ENCODE measurements at places on chromosomes 12 and 14.

DNA sequence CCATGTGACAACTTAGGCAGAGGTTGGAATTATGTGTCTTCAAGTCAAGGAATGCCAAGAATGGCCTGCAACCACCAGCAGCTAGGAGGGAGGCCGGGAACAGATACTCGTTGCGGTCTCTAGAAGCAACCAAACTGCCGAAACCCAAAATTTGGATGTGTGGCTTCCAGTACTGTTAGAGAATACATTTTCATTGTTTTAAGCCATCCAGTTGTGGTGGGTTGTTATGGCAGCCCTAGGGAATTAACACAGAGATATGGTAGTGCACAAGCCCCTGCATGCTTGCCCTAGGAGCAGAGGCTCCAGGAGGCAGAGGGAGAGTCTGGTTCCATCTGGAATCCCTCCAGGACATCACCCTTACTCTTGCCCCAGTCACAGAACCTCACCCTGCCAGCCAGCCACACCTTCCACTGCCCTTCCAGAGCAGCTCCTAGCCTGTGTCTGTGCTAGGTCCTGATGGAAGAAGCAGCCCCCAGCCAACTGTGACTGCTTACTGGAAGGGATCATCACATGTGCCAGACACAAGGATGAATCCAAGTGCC is 19.5 kb downstream of the PITPNM2 start:
- DNase-seq: peak; percentile 45

GRCh38 chr14:92258934-92259333 is 64.0 kb upstream of the SLC24A4 start:
- no peak for DNase-seq

GRCh38 chr12:67645601-67646000 is 2.9 kb upstream of the DYRK2 start:
- no peak for DNase-seq

DNA sequence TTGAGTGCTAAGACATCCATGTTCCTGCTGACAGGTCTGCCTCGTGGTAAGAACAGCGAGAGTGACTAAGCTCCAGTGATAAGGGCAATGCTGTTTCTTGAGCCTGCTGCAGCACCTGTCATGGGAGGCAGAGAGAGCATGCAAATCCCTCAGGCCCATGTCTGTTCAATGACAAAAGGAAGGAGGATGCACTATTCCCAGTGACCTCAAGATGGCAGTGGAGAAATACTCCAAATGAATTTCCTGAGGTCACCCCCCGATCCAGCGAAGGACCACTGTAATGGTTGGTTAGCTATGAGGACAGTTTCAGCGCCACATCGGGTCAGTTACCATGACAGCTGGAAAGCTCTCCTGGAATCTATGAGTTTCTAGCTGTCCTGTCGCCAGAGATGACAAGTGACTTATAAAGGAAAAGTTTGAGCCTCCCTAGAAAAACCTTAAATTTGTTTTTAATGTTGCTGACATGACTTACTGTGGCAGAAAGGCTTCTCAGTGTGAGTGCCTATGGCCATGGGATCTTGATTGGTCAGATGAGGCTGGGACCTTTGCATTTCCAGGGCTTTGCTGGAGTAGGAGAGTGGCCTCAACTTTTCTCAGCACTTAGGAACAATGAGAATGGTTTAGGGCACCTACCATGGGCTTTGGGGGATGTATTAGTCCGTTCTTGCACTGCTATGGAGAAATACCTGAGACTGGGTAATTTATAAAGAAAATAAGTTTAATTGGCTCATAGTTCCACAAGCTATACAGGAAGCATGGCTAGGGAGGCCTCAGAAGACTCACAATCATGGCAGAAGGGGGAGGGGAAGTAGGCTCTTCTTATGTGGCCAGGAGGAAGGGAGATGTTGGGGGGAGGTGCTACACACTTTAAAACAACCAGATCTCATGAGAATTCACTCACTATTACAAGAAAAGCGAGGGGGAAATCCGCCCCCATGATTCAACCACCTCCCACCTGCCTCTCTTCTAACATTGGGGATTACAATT is 88.0 kb upstream of the TMEM260 start:
- DNase-seq: peak; percentile 65

DNA sequence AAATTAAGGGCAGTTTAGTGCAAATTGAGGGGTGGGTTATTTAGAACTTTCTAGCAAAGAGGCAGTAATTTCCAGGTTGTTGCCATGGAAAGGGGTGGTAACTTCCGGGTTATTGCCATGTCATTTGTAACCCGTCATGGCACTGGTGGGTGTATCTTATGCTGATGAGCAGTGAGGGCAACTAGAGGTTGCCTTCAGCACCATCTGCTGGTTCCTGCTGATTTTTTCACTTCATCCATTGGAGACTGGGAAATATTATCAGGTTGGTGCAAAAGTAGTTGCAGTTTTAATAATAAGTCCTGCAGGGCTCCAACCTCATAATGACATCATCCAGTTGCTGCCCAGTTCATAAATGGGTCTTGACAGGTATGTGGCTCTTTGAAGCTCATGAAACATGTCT is 24.4 kb upstream of the SERPINA4 start:
- DNase-seq: peak; percentile 42

DNA sequence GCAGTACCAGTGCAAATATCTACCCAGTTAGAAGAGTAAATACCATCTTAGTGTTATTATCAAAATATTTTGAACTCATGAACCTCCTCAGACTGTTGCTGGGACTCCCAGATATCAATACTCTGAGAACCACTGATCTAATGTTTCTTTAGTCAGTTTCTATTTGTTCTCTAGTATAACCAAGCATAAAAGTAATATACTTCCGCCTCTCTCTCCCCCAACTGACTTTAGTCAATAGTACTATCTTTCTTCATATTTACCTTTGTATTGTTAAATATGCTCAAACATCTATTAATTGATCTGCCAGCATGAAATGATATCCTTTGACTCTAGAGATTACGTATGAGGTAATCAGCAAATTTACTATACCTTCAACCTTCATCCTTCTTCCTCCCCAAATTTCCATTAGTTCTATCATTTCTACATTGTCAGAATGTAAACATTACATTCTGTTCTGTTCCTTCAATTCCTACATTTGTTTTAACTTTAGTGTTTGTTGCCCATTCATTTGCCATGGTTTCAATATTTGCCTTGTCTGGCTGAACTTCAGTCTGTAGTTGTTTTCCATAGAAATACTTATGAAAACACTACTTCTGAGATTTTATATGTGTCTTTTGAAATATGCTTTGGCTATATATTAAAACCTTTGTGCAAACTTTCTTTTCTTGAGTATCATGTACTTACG is 192.5 kb upstream of the PDE3A start:
- DNase-seq: no peak

- DNase-seq: no peak
These were observed 728.5 kb downstream of the DIO2 start for GRCh38 chr14:79482825-79483224.

GRCh38 chr14:100677554-100678468 is 48.9 kb upstream of the DLK1 start:
- DNase-seq: peak; percentile 86

DNA sequence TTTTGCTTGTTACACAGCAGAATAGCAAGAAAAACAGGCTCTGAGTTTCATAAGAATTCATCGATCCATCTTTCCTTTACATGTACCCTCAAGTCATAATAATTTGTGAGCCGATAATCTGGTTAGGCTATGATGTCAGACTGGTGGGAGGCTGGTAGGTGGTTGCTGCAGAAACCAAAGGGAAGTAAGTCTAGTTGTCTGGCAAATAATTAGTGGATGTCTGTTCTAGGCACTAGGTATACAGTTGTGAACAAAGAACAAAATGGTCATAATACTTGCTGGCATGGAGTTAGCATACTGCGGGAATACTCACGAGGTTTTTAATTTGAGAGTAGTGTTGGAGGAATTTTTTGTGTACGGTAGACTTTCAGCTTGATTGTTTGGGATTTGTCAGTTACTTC is 8.8 kb downstream of the SUSD6 start:
- no peak for DNase-seq

DNA sequence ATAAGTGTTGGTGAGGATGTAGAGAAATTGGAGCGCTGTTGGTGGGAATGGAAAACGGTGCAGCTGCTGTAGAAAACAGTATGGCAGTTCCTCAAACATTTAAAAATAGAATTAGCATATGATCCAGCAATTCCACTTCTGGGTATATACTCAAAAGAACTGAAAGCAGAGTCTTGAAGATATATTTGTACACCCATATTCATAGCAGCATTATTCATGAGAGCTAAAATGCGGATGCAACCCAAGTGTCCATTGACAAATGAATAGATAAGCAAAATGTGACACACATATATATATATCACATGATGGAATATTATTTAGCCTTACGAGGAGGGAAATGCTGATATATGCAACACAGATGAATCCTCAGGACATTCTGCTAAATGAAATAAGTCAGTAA is 84.7 kb upstream of the CEP83 start:
- DNase-seq: no peak

GRCh38 chr12:81295251-81295650 is 217.4 kb downstream of the ACSS3 start:
- no peak for DNase-seq

GRCh38 chr14:71463807-71464206 is 468.4 kb upstream of the RGS6 start:
- DNase-seq: no peak

GRCh38 chr12:50734409-50735263 is 29.3 kb upstream of the ATF1 start:
- DNase-seq: peak; percentile 42

- DNase-seq: no peak
These were observed 65.4 kb downstream of the TAOK3 start for GRCh38 chr12:118307069-118307954.

GRCh38 chr12:12899530-12900380 is 8.4 kb downstream of the GPRC5A start:
- no peak for DNase-seq

DNA sequence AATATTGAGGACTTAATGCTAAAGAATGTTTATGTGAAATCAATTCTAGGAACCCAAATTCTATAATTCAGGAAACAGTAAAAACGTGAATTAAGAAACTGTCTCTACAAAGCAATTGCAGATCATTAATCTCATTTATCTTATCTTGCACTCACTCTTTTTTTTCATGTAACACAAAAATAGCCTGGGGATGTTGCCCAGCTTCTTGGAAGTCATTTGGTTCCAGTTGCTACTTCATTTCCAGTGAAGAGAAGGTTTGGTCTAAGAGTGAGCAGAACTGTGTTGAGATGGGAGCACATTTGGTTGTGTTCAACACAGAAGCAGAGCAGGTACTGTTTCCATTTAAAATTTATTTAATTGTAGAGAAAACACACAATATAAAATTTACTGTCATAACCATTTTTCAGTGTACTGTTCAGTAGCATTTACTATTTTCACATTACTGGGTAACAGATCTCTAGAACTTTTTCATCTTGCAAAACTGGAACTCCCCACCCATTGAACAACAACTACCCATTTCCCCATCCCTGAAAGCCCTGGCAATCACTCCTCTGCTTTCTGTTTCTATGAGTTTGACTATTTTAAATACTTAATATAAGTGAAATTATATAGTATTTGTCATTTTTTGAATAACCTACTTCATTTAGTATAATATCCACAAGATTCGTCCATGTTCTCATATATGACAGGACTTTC is 9.7 kb downstream of the CLEC6A start:
- no peak for DNase-seq

GRCh38 chr12:91651728-91652127 is 469.1 kb upstream of the DCN start:
- DNase-seq: no peak

GRCh38 chr12:54052438-54053002 is 1.1 kb upstream of the HOXC4 start:
- no peak for DNase-seq

GRCh38 chr12:108722463-108722862 is 8.9 kb downstream of the CORO1C start:
- DNase-seq: no peak

GRCh38 chr14:34266344-34266743 is 195.7 kb downstream of the SPTSSA start:
- no peak for DNase-seq

DNA sequence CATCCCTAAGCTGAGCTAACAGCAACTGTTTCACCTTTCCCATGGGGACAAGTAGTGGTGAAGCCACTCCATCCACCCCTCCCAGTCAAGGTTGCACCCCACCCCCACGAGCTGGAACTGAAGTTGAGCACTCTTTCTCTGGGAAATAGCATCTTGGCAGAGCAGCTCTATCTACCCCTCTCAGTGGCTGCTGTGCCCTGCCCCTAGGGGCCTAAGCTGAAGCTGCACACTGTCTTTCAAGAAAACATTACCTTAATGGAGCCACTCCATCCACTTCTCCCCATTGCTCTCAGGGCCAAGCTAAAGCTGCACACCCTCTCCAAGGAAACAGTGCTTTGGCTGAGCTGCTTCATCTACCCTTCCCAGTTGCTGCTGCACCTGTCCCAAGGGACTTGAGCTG is 170.6 kb upstream of the CCDC196 start:
- no peak for DNase-seq

- no peak for DNase-seq
These were observed 32.0 kb upstream of the CDKN3 start for GRCh38 chr14:54364555-54365415.

DNA sequence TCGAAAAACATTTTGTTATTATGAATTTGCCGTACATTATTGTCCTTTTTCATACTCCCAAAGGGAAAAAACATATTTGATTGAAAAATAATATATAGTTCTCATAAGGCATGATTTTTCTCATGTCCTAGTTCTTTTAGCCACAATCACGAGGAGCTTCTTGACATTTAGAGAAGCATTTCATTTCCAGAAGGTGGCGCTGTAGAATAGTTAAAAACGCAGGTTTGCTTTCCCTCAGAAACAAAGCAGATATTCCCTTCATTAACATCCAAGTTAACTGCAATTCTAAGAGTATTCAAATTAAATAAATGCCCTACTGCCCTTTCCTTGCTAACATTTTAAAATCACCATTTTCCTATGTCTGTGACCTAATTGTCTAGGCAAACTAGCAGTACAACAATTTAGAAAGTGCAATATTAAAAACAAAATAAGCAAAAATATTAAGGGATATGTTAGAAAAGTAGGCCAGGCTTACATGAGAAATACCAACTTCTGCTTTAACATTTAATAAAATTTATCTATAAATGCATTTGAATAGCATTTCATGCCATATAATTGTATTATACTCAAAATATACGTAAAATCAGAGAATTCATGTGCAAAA is 10.9 kb upstream of the PIK3C2G start:
- peak; percentile 81 for DNase-seq

DNA sequence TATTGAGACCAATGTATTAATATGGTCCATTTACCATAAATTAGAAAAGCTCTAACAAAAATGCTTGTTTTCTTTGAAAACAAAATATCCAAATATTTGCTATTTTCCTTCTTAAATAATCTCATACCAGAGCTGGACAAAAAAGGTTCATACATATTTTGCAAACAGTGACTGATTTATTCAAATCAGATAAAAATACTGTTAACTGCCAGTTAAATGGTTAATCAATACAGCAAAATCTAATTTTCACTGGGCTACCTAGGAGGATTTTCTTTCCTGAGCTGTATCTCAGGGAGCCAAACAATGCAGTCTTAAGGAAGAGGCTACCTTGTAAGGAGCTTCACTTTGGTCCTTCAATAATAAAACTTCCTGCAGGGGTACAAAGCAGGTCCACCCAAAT is 2.0 kb downstream of the FERMT2 start:
- DNase-seq: no peak
